EL (cell line): ENCODE measurements at places on chromosomes 2 and 18.
A peak's percentile ranks its signal among the peaks of the same experiment; 100 is the strongest.

- DNase-seq: peak; percentile 42
These were observed 30.4 kb downstream of the KLF7 start for GRCh38 chr2:207135340-207135739.

- DNase-seq: peak; percentile 92
These were observed 1074.2 kb upstream of the ZEB2 start for GRCh38 chr2:145593991-145594614.

- DNase-seq: no peak
These were observed 1.7 kb downstream of the HNRNPLL start for GRCh38 chr2:38600921-38601455.

DNA sequence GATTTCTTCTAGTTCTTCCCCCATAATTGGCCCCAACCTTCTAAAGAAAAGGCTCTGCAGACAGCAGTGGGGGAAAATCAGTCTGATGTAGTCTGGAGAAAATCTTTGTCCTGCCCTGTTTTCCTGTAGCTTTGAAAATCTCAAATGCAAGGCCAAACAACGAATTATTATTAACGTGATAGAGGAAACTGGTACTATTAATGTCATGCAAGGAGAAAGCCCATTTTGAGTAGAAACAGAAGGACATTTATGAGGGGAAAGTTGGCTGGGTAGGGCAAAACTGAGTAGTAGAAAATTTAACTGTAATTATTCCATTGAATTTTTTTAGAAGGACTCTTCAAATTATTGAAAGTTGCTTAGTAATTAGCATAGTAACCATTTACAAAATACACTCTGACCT, 98.8 kb downstream of the FMNL2 start:
- no peak for DNase-seq

GRCh38 chr18:57410749-57411148, 24.4 kb upstream of the ONECUT2 start:
- DNase-seq: no peak

- no peak for DNase-seq
These were observed 1.3 kb downstream of the NETO1 start for GRCh38 chr18:72866442-72866900.

GRCh38 chr2:144971786-144972335, 451.9 kb upstream of the ZEB2 start:
- DNase-seq: no peak

- DNase-seq: no peak
These were observed 346 bp upstream of the VRK2 start for GRCh38 chr2:58046335-58046584.

DNA sequence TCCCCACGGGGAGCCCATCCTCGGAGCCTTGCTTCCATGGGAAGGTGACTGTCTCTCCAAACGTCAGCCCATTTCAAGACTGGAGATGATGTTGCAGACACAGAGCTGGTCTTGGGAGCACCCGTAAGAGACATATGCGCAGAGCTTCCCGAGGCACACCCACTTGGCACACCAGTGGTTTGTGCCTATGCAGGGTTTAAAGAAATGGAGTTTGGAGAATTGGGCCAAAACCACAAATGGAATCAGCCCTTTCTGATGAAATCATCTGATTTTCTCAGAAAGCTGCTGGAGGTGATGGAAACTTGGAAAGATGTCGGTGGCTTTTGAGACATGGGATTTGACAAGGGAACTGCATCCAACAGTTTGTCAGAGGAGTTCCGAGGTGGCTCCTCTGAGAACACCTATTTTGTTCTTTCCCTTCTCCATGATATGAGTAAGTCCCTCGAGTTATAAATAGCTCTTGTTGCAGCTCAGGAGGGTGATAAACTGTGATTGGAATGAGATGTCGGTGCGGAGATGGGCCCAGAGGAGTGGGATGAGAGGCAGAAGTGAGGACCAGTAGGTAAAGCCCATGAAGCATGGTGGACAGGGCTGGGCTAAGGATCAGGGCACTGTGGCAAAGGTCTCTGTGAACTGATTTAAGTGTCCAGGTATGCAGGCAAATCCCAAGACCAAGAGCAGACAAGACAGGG, 225.7 kb downstream of the ACKR3 start:
- DNase-seq: no peak

- DNase-seq: no peak
These were observed 102.7 kb downstream of the TWIST2 start for GRCh38 chr2:238950551-238950950.

DNA sequence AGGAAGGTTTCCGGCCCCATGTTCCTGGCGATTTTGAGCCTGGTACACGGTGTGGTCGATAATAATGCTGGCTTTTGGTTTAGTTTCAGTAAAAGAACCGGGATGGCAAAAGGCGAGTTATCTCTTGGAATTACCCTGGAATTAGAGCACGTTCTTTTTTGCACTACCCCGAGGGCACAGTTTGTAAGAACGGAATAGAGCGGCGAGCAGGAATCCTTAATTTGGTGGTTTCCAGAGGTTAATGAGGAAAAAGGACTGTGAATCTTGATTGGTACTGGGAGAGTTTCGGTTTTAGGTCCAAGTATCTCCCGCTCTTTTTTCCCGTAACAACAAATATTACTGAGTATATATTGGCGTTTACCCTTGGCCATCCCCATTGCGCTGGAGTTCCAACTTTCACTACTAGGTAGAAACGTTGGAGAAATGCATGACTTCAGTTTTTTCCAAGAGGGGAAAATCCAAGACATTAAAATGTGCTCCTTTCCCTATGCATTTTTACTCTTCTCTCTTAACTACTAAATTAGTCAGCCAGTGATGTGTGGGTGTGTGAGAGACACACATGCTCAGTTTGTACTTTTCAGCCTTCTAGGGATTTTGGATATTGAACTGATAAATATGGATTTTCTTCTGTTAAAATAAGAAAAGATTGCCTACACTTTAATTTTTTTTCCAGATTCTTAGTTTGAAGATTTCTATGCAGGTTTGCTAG, 160.8 kb downstream of the AGPS start:
- peak; percentile 18 for DNase-seq

DNA sequence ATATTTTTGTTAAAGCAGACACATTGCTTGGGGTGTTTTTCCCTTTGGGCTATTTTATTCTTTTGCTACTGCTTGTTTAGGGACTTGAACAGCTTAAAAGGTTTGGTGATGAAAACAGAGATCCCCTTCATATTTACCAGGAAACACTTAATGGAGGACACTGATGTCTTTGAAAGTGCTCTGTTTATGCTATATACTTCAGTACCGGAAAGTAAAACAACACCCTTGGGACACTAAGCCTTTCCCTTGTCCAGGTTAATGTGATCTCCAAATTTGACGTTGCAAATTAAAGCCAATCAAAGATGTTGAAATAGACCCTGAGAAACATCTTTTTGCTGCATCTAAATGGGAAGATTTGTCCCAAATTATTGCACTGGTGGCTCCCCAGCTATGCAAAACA, 564.6 kb upstream of the PKDCC start:
- no peak for DNase-seq

- DNase-seq: no peak
These were observed 95.7 kb downstream of the ASXL3 start for GRCh38 chr18:33673689-33674088.

GRCh38 chr2:46045888-46046287, 251.3 kb upstream of the EPAS1 start:
- DNase-seq: no peak

DNA sequence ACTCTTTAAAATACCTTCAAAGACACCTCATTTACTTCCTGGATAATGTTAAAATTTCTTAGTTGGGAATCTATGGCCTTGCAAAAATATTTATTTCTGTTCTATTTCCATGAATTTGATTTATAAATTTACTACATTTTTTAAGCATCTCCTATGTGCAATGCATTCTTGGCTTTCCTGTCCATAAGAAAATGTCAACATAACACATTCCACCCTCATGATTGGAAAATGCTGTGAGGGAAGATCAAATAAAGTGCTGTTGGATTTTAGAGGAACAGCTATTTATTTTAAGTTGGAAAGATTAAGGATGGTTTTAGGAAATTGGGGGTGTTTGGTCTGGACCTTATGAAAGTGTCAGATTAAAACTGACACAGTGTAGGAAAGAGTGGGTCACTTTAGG, 45.4 kb upstream of the MC4R start:
- DNase-seq: no peak

- no peak for DNase-seq
These were observed 179.6 kb upstream of the SMAD2 start for GRCh38 chr18:48109961-48110493.

DNA sequence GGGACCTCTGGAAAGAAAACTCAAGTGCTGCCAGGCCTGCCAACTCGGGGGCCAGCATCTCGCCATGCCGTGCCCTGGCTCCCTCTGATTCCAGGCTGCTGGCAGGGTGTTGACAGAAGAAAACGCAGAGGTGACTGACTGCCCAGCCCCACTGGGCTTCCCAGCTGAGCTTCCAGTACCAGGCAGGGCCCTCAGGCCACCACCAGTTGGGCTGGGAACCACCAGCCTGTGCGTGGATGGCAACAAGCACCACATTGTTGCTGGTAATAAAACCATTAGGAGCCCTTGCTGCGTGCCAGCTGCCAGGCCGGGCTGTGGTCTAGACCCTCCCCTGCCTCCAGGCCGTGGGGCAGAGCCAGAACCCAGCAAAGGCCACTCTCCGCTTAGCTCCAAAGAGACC, 9.2 kb downstream of the DNMT3A start:
- no peak for DNase-seq
